ENCODE measurements at places on chromosomes 1 and 21.

GRCh38 chr1:74586253-74586897 is 74.0 kb upstream of the LRRC53 start:
- no peak for DNase-seq

DNA sequence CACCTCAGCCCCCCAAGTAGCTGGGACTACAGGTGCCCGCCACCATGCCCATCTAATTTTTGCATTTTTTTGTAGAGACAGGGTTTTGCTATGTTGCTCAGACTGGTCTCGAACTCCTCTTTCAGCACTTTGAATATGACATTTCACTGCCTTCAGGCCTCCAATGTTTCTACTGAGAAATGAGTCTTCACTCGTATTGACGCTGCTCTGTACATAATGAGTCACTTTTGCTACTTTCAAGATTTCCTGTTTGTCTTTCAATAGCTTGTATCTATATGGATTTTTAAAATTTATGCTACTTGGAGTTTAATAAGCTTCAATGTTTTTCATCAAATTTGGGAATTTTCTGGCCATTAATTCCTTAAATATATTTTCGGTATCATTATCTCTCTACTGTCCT is 64.7 kb downstream of the GORAB start:
- DNase-seq = no peak

GRCh38 chr1:149986486-149987296 is 23.8 kb downstream of the OTUD7B start:
- DNase-seq = no peak

- peak; percentile 33 for DNase-seq
These were observed 553 bp upstream of the STMN1 start for GRCh38 chr1:25906644-25907300.

GRCh38 chr21:36576441-36576840 is 96.5 kb upstream of the CLDN14 start:
- no peak for DNase-seq

GRCh38 chr1:53733447-53733931 is 5.5 kb downstream of the GLIS1 start:
- no peak for DNase-seq

- no peak for DNase-seq
These were observed 9.5 kb upstream of the TMEM39B start for GRCh38 chr1:32063261-32063681.

- DNase-seq = no peak
These were observed 654.6 kb downstream of the KIF26B start for GRCh38 chr1:245809361-245809760.

GRCh38 chr1:20949871-20950590 is 162.9 kb upstream of the HP1BP3 start:
- DNase-seq = no peak
